ENCODE measurements at places on chromosomes 5 and 9. TPM values are rescaled to one million over a fixed set of nuclear protein-coding genes. Genes with fewer than 3 reads are reported as not detected.

The OLFM1 gene
- total RNA-seq, result 25.1 TPM

The SLC23A1 gene
- total RNA-seq, result 1.2 TPM

The DDX4 gene
- total RNA-seq, result not detected

The DPM2 gene
- total RNA-seq, result 27.8 TPM

The TBCA gene
- total RNA-seq, result 245 TPM

The DCP2 gene
- 35.8 TPM for total RNA-seq

The SHISAL2B gene
- total RNA-seq, result not detected

The HCN1 gene
- total RNA-seq, result not detected
